ENCODE measurements at places on chromosomes 6 and 20. TPM values are rescaled to one million over a fixed set of nuclear protein-coding genes. Genes with fewer than 3 reads are reported as not detected.
A peak's percentile ranks its signal among the peaks of the same experiment; 100 is the strongest.

DNA sequence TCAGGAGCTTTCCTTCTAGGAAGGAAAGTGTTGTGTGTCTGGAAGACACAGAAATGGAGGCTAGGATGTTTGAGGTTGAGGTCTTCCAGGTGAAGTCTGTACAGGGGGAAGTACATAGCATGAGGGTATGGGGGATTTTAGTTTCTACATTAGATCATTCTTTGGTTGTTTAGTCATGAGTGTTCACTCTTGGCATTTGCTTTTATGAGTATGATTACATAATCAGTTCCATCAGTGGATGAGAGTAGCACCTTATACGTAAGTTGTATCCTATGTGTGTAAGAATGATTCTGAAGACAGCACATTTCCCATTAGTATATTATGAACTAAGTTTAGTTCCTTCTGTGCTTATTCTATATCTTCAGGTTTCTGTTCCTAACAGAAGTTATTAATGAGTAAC is 1.9 kb downstream of the CDYL start:
- DNase-seq = no peak

DNA sequence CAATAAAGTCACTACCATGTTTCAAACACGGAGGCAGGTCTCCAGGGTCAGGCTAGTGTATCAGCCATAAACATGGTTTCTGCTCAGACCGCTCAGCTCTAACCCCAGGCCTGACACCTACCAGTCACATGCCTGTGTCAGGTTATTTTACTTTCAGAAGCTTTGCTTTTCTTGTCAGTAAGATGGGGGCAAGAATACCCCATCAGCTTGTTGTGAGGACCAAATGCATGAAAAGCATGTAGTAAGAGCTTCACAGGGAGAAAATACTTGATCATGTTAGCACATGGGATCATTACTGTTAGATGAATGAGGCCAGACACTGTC is 65.2 kb upstream of the PIM1 start:
- no peak for DNase-seq

DNA sequence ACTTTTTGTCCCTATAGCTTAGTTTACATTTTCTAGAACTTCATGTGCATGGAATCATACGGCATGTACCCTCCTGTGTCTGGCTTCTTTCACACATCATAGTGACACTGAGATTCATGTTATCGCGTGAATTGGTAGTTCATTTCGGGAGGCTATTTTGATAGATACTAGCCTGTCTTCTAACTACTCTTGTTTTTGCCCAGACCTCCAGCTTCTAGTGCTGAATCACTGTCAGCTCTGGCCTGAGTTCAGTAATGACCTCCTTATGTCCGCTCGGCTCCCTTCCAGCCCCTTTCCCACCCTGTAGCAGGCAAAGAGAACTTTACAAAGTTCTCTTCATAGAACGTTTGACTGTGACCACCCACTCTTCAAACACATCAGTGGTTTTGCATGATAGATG is 14.1 kb downstream of the MYBL2 start:
- DNase-seq = no peak

- DNase-seq = no peak
Observed at GRCh38 chr6:20717743-20718142, 183.5 kb downstream of the CDKAL1 start.

Gene IRF4
- 2.9 TPM for total RNA-seq

DNA sequence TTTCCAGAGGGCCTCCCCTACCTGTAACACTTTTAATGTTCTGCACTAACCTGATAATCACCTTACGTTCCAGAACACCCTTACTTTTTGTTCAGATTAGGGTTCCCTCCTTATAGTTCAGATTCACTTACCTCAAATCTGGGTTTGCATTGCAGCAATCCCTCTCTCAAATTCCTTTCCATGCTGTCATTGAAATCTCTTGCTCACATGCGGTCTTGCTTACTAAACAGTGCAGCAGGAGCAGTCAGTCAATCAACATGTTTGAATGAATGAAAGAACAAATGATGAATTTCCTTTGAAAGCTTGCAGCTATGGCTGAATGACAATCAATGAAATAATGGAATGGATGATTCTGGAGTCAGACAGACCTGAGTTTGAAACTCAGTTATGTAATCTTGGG is 200.1 kb downstream of the HIVEP2 start:
- no peak for DNase-seq

- no peak for DNase-seq
Observed at GRCh38 chr6:2432292-2432691, 186.9 kb upstream of the GMDS start.

- DNase-seq = no peak
Observed at GRCh38 chr6:34028691-34029360, 117.1 kb downstream of the GRM4 start.

GRCh38 chr6:131656667-131657066 is 19.6 kb downstream of the ENPP3 start:
- DNase-seq = no peak

DNA sequence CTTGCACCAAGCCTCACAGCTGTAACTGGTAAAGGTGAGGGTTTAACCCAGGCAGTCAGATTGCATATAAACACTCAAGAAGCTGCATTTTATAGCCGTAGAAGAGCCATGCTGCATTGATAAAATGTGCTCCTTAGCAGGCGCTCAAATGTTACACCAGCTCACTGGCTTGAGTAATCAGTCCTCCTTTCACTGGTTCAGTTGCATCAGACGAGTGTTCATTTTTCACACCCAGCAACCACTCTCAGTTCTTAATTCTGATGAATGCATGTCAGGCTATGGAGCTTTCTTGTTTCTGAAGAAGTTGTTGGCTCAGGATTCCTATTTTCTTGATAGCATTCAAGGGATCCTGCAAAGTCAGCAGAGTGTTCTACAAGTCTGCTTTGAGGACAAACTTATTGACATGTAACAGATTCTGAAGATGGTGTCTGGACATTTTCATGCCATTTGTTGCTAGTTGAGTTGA is 198.3 kb downstream of the PLCB1 start:
- no peak for DNase-seq

DNA sequence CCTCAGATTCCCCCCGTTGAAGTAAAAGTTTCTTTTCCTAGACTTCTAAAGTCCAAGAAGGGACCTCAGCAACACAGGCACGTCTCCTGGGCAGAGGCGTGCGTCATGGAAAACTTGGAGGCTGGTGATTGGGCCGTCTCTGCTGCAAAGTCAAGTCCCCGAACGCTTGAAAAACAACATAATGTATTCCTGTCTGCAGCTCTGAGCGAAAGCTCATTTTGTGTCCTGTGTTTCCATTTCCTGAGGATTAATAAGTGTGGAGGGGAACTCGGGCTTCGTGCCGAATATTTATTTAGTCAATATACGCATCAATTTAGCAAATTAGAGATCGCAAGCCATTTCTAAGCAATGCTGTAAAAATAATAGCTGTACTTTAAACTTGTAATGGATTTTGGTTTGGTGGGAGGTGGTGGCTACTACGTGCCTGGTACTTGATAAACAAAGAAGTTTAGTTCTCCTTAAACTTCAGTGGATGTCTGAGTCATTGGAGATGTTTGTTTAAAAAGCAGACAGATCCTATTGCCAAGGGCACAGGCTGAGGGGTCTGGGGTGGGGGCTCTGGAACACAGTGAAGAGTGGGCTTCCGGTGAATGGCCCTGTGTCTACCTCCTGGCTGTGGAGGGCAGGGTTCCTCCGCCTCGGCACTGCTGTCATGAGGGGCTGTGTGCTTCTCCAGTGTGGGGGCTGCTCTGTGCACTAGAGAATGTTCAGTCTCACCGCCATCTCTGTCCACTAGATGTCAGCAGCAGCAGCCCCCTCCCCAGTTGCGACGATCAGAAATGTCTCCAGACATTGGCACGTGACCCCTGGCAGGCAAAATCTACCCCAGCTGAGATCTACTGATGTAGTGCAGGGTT is 21.8 kb downstream of the PCK1 start:
- DNase-seq = peak; percentile 74

Gene MOG
- not detected for total RNA-seq

DNA sequence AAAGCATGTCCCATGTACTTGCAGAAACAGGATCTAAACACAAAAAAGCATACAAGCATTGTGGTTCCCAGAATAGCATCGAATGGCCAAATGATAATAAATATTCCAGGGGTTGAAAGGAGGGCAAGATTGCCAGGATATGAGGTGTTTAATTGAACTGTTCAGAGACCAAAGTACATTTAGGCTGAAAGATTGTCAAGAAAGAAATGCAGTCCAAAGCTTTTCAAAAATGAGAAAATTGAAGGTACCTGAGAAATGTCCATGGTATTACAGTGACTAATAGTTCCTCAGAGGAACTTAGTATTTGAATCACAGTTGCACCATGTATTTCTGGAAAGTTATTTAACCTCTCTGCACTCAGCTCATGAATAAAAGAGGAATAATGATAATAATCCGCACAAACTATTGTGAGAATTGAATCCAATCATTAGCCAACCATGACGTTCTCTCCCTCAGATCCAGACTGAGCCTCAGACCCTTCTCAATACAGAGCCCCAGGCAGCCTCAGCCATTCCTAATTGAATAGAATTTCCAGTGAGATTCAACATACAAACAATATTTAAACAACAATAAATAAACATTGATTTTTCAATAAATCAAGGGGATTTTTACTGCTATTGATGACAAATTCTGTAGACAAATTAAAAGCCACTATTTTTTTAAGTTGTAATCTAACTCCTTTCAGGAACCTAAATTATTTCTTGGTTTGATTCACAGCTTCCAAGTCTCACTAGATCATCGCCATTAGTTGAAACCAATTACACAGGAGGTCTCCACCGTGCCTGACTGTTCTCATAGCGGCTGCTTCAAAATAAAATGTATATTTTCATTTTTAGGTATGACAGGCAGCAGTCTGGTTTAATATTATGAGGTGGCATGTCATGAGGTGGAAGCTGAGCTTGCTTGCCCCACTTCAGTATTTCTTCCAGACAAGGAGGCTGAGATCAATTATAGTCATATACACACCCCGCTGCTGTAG is 144.3 kb upstream of the TENT5A start:
- DNase-seq = no peak

DNA sequence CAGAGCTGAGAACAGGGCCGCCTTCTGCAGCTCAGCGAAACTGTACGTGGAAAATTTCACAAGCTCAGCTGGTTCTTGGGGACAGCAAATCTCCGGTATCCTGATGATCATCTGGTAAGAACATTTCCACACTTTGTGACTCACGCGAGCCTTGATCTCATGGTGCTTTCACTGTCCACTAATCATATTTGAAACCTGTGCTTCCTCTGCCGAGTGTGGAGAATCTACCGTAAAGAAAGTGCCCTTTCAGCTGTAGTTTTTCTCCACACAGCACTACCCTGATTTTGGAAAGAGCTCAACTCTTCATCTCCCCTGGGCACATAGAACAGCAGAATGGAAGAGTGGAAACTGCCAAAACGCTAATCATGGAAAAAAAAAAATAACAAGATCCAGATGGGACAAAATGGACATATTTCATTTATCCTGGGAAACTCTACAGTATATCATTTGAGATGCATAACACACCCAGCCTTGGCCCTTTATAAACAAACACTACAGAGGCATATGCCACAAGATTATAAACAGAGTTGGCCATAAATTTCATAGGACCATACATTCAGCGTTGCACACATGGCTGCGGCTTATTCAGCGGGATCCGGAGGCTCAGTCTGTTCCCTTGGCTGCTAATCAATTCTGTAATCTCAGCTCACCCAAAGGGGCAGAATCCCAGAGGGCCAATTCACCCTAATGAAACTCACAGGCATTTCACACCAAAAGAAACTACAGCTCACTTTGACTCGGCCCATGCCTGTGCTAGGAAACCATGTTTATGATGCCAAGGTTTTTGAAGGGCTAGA is 434.5 kb downstream of the HDGFL1 start:
- DNase-seq = no peak

Gene DEFB123
- total RNA-seq = not detected

DNA sequence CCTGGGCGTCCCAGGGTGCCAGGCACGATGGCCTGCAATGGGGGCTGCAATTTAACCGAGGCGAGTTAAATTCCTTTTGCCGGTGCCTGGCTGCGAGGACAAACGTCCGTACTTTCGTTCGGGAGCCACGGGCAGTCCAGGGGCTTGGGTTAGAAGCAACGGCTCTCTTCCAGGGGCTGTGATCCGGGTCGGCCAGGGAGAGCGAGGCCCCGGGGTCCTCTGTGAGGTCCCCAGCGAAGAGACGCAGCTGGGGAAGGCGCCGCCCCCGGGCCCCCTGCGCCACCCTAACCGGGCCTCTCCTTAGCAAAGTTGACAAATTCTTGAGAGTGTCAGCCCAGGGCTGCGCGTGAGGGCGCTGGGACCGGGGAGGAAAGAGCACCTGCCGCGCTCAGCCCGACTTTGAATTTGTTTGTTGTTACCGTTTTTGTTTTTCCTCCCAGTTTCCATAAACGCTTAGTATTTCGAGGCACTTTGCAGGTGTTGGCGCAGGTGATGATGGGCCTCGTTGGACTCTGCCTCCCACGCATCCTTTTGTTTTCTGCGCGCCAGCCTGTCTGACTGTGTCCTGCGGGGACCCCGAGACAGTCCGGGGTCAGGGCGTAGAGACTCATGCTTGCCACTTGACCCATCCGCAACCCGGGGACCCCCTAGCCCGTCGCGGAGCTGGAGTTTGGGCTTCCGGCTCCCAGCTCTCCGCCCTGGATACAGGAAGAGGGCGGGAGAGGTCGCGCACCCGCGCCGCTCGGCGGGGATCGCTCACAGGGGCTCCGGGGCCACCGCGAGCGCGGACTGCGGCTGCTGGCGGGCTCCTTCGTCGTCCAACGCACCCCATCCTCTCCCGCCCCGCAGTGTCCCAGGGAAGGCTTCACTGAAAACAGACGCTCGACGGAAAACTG is 5.8 kb downstream of the OLIG3 start:
- no peak for DNase-seq

- no peak for DNase-seq
Observed at GRCh38 chr6:16749516-16750485, 11.5 kb downstream of the ATXN1 start.

GRCh38 chr6:131400054-131400778 is 172.8 kb upstream of the ARG1 start:
- no peak for DNase-seq

Gene ANKEF1
- total RNA-seq = 8.2 TPM

GRCh38 chr6:87105823-87106222 is 10.9 kb upstream of the CGA start:
- DNase-seq = no peak

Gene ULBP2
- 0.14 TPM for total RNA-seq

DNA sequence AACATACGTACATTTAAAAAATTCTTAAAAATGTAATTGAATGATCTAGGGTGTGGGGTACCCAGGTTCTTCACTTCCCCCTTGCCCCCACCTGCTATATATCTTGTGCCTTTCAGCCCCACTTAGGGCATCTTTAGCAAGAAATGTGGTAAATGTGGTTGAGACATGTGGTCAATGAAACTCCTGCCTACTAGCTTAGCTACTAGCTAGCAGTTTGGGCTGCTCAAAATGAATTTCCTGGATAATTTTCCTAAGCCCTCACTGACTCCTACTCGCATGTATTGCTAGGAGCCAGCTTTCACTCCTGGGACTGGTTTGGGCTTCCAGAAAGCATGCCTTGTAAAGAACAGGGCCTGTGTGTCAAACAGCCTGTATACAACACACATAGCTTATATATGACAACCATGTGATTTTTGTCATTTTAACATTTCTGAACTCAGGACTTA is 257.3 kb downstream of the ATXN1 start:
- no peak for DNase-seq

All from mucosa of gallbladder (tissue), 1 donor.